ENCODE measurements at places on chromosomes 5 and 9. TPM values are rescaled to one million over a fixed set of nuclear protein-coding genes. Genes with fewer than 3 reads are reported as not detected.

CAPSL gene
- total RNA-seq: not detected

KIF4B gene
- under 0.01 TPM for total RNA-seq

BARHL1 gene
- total RNA-seq: not detected

SLC35D2 gene
- total RNA-seq: 26.3 TPM

MEIKIN gene
- total RNA-seq: not detected

WDR38 gene
- not detected for total RNA-seq

Data from mammary microvascular endothelial cell (primary cell).